ENCODE measurements at places on chromosomes 11 and 22. TPM values are rescaled to one million over a fixed set of nuclear protein-coding genes. Genes with fewer than 3 reads are reported as not detected.
A peak's percentile ranks its signal among the peaks of the same experiment; 100 is the strongest.

Gene DEUP1
- total RNA-seq: 0.50 TPM

- no peak for DNase-seq
Measured at GRCh38 chr11:113628912-113629311, 77.2 kb downstream of the TMPRSS5 start.

- DNase-seq: peak; percentile 46
Measured at GRCh38 chr11:74702383-74703007, 28.7 kb downstream of the CHRDL2 start.

DNA sequence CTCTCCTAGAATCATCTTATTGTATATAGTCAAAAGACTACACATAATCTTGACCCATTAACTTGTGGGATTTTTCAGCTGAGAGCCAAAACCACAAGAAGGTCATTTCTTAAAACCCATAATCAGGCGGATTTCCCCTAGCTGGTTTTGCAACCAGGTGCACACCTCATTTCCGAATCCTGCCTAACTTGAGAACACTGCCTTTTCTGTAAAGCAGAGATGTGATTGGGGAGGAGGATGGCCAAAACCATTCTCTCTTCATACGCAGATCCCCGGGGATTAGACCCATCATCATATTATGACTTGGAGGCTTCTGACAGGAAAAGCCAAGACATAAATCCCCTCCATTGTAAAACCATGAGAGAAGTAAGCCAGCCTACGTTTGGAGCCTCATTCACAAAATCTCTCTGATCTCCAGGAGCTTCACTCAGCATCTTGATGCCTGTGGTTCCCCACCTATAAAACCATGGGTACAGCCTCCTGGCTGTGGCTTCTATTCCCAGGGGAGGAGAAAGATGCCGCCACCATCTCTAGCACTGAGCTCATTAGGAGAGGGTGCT, 191.3 kb downstream of the KIF18A start:
- no peak for DNase-seq

Gene CCT8L2
- not detected for total RNA-seq

DNA sequence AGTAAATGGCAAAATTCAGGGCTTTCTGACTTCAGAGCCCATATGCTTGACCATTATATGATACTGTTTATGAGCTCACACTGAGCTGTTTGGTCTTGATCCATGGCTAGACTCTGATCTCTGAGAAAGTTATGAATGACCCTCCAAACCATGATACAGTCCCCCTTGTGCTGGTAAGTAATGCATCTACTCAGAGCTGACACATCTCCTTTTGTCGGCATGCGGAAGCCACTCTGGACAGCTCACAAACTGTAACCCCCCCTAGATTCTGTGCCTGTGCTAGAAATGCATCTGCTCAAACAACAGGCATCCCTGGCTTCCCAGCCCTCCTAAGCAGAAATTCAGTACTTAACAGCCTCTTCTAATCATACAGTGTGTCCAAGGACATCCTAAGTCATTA, 150.8 kb upstream of the RAG2 start:
- no peak for DNase-seq
